ENCODE measurements at places on chromosomes 7 and 10. TPM values are rescaled to one million over a fixed set of nuclear protein-coding genes. Genes with fewer than 3 reads are reported as not detected.
A peak's percentile ranks its signal among the peaks of the same experiment; 100 is the strongest.

The C10orf62 gene
- total RNA-seq, result 1.5 TPM

The ACHE gene
- 11.3 TPM for total RNA-seq

The ERV3-1 gene
- 7.6 TPM for total RNA-seq

The FKBP9 gene
- 160 TPM for total RNA-seq

The KCND2 gene
- total RNA-seq, result 1.2 TPM

The IFIT3 gene
- total RNA-seq, result 45.2 TPM

The ANKRD1 gene
- 6.2 TPM for total RNA-seq

DNA sequence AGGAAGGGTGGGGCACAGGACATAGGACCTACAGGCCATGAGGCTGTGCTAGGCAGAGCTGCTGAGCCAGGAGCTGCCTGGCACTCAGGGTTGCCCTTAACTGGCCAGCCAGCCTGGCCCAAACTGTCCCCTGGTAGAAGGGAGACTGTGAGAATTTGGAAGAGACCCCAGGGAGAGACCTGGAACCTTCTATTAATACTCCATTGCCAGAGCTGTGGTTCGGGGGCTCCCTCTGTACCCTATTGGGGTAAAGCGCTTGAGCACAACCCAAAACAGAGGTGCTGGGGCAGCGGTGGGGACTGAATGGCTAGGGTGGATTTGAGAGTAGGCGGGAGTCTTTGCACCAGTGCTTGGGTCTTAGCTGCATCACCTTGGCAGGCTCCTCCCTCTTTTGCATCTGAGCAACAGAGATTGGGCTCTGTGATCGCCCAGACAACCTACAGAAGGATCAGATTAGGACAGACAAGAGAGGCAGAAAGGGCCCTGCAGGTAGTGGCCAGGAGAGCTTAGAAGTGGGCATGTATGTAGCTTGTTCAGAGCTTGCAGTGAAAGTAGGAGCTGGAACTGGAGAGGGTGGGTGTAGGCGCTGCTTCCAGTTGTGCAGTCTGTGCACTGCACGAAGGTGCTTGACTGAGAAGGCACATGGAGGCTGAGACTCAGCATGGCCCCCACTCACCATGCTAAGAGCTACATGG lies 53.3 kb downstream of the ADCYAP1R1 start:
- H3K4me1 ChIP-seq, result no peaks in the 10 kb centered on the region
- H3K4me3 ChIP-seq, result no peak overlapping the region
- H3K27me3 ChIP-seq, result no peaks in the 10 kb centered on the region
- H3K36me3 ChIP-seq, result no peaks in the 10 kb centered on the region
- H3K27ac ChIP-seq, result no peak overlapping the region

GRCh38 chr10:28585076-28585475 lies 52.2 kb downstream of the WAC start:
- H3K36me3 ChIP-seq, result peaks cover 43% of the 10 kb centered on the region
- H3K27me3 ChIP-seq, result no peaks in the 10 kb centered on the region
- no peak for DNase-seq
- H3K27ac ChIP-seq, result no peak overlapping the region
- peaks cover 29% of the 10 kb centered on the region for H3K4me1 ChIP-seq

- no peak overlapping the region for H3K27ac ChIP-seq
- no peak overlapping the region for H3K4me3 ChIP-seq
- no peaks in the 10 kb centered on the region for H3K4me1 ChIP-seq
- no peak for DNase-seq
Observed at GRCh38 chr10:84344526-84344925, 16.1 kb downstream of the CCSER2 start.

DNA sequence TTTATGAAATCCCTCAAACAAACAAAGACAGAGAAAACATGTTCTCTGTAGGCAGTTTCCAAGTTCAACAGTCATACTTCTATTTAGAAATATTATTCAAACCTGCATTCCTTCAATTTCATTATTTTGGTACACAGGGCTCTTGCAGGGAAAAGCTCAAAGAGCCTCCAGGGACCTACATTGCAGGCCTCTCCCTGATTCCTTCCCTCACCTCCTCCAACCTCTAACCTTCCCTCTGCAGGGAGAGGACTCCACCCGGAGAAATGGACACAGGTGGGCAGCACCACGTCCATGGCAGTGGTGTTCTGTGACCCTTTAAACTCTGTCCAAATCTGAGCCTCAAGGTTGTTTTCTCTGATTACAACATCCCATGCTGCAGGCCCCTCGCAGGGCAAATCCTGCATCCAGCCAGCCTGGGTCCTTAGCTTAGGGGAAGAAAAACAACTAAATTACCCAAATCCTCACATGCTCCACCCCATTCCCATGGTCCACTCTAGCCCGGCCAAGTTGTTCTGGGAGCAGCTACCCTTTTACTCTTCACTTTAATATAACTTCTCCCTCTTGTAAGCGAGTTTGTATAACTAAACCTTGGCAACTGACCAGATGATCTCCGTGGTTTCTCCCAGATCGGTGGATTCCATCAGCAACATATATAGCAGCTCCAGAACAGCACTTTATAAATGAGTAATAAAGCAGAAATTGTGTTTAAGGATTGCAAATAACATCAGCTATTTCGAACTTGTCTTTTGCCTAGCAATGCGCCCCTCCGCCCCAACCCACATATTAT lies 129.8 kb downstream of the CUBN start:
- peaks cover 11% of the 10 kb centered on the region for H3K4me1 ChIP-seq
- DNase-seq, result no peak
- H3K36me3 ChIP-seq, result no peaks in the 10 kb centered on the region
- H3K4me3 ChIP-seq, result no peak overlapping the region
- H3K27me3 ChIP-seq, result peaks cover 14% of the 10 kb centered on the region

GRCh38 chr7:150556521-150557138 lies 10.6 kb upstream of the GIMAP4 start:
- DNase-seq, result no peak
- H3K4me3 ChIP-seq, result no peak overlapping the region
- no peaks in the 10 kb centered on the region for H3K4me1 ChIP-seq
- no peak overlapping the region for H3K27ac ChIP-seq
- peaks cover 20% of the 10 kb centered on the region for H3K27me3 ChIP-seq

GRCh38 chr7:754531-755412 lies 27.7 kb upstream of the PRKAR1B start:
- no peak overlapping the region for H3K4me3 ChIP-seq
- H3K4me1 ChIP-seq, result no peaks in the 10 kb centered on the region
- DNase-seq, result no peak
- H3K27me3 ChIP-seq, result no peaks in the 10 kb centered on the region
- no peak overlapping the region for H3K27ac ChIP-seq
- peaks cover 55% of the 10 kb centered on the region for H3K36me3 ChIP-seq

DNA sequence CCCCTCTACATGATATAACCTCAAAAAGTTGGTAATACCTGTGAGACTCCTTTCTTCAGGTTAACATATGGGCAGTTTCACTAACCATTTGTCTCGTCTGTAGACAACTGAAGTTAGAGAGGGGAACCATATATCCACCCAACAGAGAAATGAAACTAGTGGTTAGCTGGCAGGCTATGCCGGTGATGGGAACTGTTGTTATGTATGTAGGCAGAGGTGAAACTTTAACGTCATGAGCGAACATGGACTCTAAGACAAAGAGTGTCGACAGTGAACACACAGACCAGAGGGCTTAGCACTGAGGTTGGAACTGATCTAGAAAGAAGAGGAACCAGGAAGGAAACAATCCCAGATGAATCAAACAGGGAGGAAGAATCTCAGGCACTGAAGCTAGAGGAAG lies 112.4 kb downstream of the ELMO1 start:
- H3K4me1 ChIP-seq, result no peaks in the 10 kb centered on the region
- H3K27me3 ChIP-seq, result no peaks in the 10 kb centered on the region
- DNase-seq, result no peak

DNA sequence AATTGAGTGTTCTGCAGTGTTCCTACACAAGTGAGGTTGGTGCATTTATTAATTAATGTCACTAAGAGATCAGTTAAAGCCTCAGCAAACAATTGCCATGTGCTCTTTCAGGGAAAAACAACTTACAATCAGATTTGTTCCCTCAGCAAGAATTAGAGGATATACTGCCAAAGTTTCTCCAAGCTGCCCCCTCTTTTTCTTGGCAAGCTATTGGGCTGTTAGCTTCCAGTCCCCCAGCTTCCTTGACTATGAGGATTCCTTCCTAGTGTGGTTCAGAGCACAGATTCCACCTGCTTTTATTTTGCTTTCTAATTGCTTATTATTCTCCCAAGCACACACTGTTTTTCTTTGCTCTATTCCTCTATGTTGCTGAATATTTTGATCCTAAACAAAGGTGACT lies 112.7 kb downstream of the RBM20 start:
- no peaks in the 10 kb centered on the region for H3K36me3 ChIP-seq
- H3K27me3 ChIP-seq, result peaks cover 32% of the 10 kb centered on the region
- no peaks in the 10 kb centered on the region for H3K4me1 ChIP-seq

DNA sequence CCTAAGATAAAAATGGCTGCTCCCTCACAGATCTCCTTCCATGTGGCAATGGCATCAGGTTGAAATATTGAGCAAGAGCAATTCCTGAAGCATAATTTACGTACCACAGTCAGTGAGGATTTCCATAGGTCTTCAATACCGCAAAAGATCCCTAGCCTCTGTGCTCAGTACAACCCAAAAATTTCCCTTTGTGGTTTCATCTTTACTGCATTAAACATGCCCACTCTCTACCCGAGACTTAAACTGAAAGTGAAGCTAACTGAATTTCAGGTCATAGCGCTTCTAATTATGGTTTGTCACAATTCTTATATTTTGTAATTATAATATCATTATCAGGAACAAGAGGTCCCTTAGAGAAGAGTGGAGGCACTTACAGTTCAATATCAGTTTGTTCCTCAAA lies 1071.1 kb downstream of the XPNPEP1 start:
- H3K27ac ChIP-seq, result no peak overlapping the region
- no peaks in the 10 kb centered on the region for H3K4me1 ChIP-seq
- H3K27me3 ChIP-seq, result no peaks in the 10 kb centered on the region

DNA sequence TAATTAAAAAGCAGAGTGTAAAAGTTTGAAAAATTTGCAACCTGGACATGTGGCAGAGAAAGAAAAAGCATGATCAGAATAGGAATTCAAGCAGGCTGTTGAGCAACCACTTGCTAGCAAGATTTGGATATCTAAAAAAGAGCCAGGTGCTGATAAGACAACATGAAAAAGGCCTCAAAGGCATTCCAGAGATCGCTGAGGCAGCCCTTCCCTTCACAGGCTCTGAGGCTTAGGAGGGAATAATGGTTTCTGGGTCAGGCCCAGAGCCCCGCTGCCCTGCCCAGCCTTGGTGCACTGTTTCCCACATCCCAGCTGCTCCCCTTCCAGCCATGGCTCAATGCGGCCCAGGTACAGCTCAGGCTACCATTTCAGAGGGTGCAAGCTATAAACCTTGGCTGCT lies 64.1 kb upstream of the EEPD1 start:
- H3K27ac ChIP-seq, result no peak overlapping the region
- H3K4me1 ChIP-seq, result no peaks in the 10 kb centered on the region
- DNase-seq, result no peak
- no peak overlapping the region for H3K4me3 ChIP-seq
- no peaks in the 10 kb centered on the region for H3K27me3 ChIP-seq
- H3K36me3 ChIP-seq, result no peaks in the 10 kb centered on the region

GRCh38 chr7:134024739-134025138 lies 102.4 kb upstream of the LRGUK start:
- no peak overlapping the region for H3K27ac ChIP-seq
- no peak overlapping the region for H3K4me3 ChIP-seq
- H3K36me3 ChIP-seq, result no peaks in the 10 kb centered on the region
- no peaks in the 10 kb centered on the region for H3K27me3 ChIP-seq
- H3K4me1 ChIP-seq, result no peaks in the 10 kb centered on the region

DNA sequence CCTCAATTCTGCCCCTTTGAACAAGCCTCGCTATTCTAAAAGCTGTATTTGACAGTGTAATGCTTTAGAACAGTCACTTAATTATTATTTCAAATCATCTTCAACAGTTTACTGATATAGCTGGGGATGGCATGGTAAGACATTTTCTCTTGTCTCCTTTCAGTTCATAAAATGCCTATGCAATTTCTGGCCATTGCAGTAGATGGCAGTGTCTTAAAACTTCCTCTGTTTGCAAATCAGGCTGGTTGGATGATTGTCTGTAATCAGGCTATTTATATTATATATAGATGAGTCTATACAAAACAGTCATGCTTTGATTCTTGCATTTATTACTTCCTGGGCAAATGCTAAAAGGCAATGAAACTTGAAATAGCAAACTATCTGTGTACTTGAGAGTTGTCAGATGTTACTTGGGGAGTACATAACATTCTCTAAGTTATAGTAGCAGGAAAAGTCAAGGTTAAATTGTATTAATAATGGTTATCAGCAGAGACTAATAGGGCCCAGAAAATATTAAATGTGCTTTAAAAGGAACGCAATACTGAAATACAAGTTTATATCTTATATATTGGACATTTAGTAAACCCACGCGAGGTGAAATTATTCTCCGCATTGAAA lies 55.5 kb upstream of the LHFPL3 start:
- H3K4me1 ChIP-seq, result no peaks in the 10 kb centered on the region
- H3K27me3 ChIP-seq, result peaks cover 28% of the 10 kb centered on the region
- DNase-seq, result peak; percentile 9
- no peak overlapping the region for H3K27ac ChIP-seq
- H3K4me3 ChIP-seq, result no peak overlapping the region

DNA sequence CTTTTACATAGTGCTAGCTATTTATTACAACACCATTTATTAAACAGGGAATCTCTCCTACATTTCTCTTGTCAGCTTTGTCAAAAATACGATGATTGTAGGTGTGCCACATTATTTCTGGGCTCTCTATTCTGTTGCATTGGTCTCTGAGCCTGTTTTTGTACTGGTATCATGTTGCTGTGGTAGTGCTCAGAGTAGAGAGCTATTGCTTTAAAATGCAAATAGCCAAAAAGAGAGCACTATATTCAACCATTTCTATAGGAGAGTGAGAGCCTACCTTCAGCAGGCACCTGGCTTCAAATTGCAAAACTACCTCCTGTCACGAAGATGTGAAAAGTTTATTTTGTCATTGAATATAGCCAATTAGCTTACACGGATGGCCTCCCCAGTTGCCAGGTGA lies 8.1 kb downstream of the ZNF92 start:
- H3K36me3 ChIP-seq, result peaks cover 16% of the 10 kb centered on the region
- H3K4me1 ChIP-seq, result no peaks in the 10 kb centered on the region
- no peak overlapping the region for H3K27ac ChIP-seq
- H3K27me3 ChIP-seq, result no peaks in the 10 kb centered on the region
- no peak for DNase-seq

DNA sequence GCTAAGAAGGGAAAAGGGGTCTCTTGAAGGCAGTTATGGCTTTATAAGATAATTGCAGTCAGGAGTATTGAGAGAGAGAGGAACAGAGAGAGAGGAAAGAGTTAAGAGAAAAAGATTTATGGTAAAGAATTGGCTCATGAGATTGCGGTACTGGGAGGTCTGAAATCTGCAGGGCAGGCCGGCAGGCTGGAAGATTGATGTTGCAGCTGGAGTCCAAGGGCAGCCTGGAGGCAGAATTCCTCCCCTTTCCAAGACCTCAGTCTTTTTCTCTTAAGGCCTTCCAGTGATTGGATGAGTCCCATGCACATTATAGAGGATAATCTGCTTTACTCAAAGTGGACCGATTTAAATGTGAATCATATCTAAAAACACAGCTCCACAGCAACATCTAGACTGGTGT lies 68.4 kb downstream of the HACD1 start:
- no peaks in the 10 kb centered on the region for H3K36me3 ChIP-seq
- H3K4me1 ChIP-seq, result peaks cover 6% of the 10 kb centered on the region
- no peak overlapping the region for H3K4me3 ChIP-seq
- DNase-seq, result no peak
- H3K27ac ChIP-seq, result no peak overlapping the region

Measured in Calu3 (cell line).